Immature natural killer cell (primary cell): ENCODE measurements at places on chromosomes 7 and 10. TPM values are rescaled to one million over a fixed set of nuclear protein-coding genes. Genes with fewer than 3 reads are reported as not detected.

DNA sequence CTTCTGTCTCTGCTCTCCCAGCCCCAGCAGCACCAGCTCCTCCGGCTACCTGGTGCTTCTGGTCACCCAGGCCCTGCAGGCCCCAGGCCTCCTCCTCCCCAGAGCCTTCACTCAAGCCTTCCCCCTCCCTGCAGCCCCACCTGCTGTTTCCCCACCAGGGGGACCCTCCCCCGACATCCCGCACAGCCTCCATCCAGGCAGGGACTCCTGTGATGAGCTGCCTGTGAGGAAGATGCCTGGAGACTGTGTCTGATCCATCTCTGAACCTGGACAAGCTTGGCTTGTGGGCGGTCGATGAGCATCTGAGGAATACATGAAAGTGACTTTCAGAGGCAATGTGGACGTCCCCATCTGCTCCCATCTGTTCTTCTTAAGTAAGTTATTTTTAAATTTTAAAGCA, 45.0 kb downstream of the RAMP3 start:
- no peak overlapping the region for H3K4me3 ChIP-seq
- DNase-seq, result no peak
- no peak overlapping the region for H3K27ac ChIP-seq
- H3K36me3 ChIP-seq, result no peaks in the 10 kb centered on the region

GRCh38 chr7:86479144-86479543, 164.6 kb upstream of the GRM3 start:
- no peak overlapping the region for H3K4me3 ChIP-seq
- no peaks in the 10 kb centered on the region for H3K36me3 ChIP-seq
- no peak for DNase-seq
- H3K27ac ChIP-seq, result no peak overlapping the region
- H3K4me1 ChIP-seq, result no peaks in the 10 kb centered on the region

DNA sequence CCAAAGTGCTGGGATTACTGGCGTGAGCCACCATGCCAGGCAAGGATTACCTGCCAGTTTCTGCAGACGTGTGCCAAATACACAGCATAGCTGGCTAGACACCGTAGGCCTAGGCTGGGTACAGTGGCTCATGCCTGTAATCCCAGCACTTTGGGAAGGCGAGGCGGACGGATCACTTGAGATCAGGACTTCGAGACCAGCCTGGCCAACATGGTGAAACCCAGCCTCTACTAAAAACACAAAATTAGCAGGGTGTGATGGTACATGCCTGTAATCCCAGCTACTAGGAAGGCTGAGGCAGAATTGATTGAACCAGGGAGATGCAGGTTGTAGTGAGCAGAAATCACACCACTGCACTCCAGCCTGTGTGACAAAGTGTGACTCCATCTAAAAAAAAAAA, 868 bp downstream of the RFC2 start:
- peaks cover 7% of the 10 kb centered on the region for H3K27me3 ChIP-seq
- peak overlapping the region; percentile 94 for H3K4me3 ChIP-seq
- H3K27ac ChIP-seq, result peak overlapping the region; percentile 93
- peaks cover 30% of the 10 kb centered on the region for H3K4me1 ChIP-seq
- H3K36me3 ChIP-seq, result peaks cover 22% of the 10 kb centered on the region

GRCh38 chr7:145005601-145006000, 169.7 kb upstream of the TPK1 start:
- no peak for DNase-seq
- peaks cover 6% of the 10 kb centered on the region for H3K27me3 ChIP-seq
- H3K4me3 ChIP-seq, result no peak overlapping the region
- no peaks in the 10 kb centered on the region for H3K4me1 ChIP-seq

- no peak overlapping the region for H3K4me3 ChIP-seq
- peak overlapping the region; percentile 34 for H3K27ac ChIP-seq
- peaks cover 2% of the 10 kb centered on the region for H3K27me3 ChIP-seq
Measured at GRCh38 chr7:66145400-66146104, 30.9 kb downstream of the CRCP start.

- no peak overlapping the region for H3K27ac ChIP-seq
- no peaks in the 10 kb centered on the region for H3K36me3 ChIP-seq
- peaks cover 29% of the 10 kb centered on the region for H3K4me1 ChIP-seq
- H3K27me3 ChIP-seq, result peaks cover 3% of the 10 kb centered on the region
Measured at GRCh38 chr7:132400561-132401142, 175.6 kb downstream of the PLXNA4 start.

SMURF1 gene
- polyA plus RNA-seq, result 1.2 TPM
